ENCODE measurements at places on chromosomes 6 and 20.

GRCh38 chr6:161882196-161882765, 608.4 kb upstream of the AGPAT4 start:
- no peak for DNase-seq

GRCh38 chr20:13142143-13142542, 78.9 kb upstream of the ISM1 start:
- no peak for DNase-seq

DNA sequence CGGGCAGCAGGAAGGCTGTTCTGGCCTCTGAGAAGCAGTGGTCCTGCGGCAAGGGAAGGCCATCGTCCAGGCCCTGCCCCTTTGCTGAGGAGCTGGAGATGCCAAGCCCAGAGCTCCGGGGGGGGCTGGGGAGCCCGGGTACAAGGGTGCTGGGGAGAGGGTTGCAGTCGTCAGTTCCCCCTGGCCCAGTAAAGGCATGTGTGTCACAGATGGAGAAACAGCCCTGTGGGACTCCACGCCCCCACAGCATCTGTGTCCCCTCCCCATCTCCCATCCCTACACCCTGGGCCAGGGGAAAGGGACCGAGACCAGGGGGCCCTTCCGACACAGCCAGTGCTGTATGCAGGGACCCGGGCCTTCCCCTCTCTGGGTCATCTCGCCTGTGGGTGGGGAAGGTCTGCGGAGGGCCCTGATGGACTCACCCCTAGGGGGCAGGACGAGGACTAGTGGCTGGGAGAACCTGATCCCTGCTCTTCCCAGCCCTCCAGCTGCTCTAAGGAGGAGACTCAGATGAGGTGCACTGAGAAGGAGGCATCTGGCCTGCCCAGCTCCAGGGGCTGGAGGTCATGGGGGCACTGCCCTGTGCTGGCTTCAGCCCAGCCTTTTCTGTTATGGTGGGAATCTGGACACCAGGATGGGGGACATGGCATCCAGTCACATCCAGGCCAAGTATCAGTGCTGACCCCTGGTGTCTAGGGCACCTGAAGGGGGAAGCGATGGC, 609 bp downstream of the MYL9 start:
- no peak for DNase-seq

- DNase-seq: no peak
These were observed 101.1 kb downstream of the ATXN1 start for GRCh38 chr6:16660157-16660497.

Data from Panc1 (cell line).